H4 (cell line): ENCODE measurements at places on chromosomes 3 and 15. TPM values are rescaled to one million over a fixed set of nuclear protein-coding genes. Genes with fewer than 3 reads are reported as not detected.

Gene TM6SF1
- total RNA-seq, result 0.04 TPM in 1 of 2 replicates, not detected in the other

Gene CCK
- not detected in 2 replicates for total RNA-seq

DNA sequence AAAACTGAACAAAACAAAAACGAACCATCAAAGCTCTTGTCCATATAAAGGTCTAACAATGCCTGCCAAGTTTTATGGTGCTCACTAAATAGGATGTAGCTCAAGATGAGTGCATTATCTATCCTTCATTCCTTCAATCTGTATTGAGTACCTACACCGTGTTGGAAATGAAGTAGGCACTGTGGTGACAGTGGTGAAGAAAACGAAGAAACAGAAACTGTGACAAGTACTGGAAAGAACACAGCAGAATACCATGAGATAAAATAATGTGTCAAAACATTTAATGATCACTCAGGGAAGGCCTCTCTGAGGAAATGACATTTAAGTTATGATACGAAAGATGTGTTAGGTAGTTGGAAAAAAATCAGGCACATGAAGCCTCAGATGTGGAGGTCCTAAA is 36.2 kb downstream of the CBLB start:
- no peak for DNase-seq

DNA sequence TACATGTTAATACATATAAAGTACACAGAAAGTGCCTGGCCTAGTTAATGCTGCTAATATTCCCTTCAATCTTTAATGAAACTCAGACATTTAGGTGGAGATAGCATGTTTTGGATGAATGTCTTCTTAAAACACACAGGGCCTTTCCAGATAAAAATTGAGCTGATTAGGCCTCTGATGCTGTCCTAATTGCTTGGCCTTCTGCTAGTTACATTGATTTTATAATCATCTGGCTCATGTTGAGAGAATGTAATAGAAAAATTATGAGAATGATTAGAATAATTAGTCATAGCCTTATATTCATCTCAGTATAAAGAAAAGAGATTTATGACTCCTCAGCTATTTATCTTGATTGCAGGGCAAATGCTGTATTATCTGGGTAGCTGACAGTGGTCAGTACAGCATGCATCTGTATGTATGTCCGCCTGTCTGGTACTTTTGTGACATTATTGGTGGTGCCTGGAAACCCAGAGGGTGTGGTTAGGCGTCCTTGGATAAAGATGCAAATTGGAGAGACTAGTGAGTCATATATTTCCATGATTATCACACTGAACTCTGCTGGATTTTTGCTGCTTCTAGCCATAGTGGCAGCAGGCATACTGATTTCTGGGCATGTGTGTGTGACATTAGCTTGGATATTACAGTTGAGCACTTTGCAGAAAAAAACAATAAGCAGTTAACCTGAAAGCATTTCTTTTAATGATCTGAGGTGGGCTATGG is 120.8 kb downstream of the FEZF2 start:
- DNase-seq, result no peak

DNA sequence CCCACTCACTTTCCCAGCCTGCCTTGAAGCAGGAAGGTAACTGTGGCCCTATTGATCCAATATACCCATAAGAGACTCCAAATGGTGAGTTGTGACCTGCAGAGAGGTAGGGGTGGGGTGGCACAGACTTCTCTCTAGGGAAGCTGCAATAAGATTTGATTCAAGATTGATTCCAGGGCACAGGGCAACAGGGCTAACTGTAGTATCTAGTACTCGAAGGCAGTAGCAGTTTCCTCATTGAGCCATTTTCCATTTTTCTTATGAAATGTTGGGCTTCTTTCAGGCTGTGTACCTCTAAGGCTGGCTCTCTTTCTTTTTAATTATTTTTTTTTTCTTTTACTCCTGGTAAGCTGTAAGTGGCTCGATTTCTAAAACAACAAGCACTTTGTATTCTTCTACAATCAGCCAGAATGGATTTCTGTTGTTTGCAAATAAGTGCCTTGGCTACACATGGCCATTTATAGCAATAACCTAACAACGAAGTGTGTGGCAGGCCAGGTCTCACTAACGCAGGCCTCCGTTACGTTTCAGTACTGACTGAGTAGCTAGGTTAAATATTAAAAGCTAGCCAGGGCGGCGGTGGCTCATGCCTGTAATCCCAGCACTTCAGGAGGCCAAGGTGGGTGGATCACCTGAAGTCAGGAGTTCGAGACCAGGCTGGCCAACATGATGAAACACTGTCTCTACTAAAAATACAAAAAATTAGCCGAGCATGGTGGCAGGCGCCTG is 19.3 kb downstream of the CCDC12 start:
- no peak for DNase-seq

Gene GNAT1
- total RNA-seq, result not detected in 2 replicates

GRCh38 chr15:91710080-91710698 is 143.3 kb upstream of the SLCO3A1 start:
- no peak for DNase-seq

GRCh38 chr15:60963557-60963956 is 265.5 kb downstream of the RORA start:
- DNase-seq, result no peak

Gene GOLGA8G
- 0.16 TPM in 1 of 2 replicates, not detected in the other for total RNA-seq

GRCh38 chr15:39801641-39802309 is 19.1 kb upstream of the FSIP1 start:
- no peak for DNase-seq

Gene ACKR4
- total RNA-seq, result not detected in 2 replicates

DNA sequence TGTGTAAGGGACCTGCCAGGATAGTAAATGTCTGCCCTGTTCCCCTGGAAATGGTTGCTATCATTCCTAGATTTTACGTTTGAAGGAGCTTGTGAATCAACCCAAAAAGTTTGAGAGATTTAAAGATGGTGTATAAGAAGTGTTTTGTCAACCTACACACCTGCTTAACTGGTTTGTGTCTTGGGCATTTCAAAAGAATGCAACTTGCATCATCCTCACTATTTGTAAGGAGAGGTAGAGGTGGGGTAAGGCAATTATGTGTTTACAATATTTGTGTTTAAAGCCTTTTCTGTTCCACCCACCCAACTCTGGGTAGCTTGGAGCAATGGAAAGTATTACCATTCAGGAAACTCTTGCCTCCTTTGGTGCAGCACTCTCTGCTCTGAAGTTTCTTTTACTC is 314.2 kb upstream of the RARB start:
- no peak for DNase-seq

GRCh38 chr3:90069748-90070147 is 962.3 kb downstream of the EPHA3 start:
- DNase-seq, result no peak

- peak; percentile 86 for DNase-seq
These were observed 53.9 kb upstream of the ACKR4 start for GRCh38 chr3:132543011-132543739.

Gene BLM
- total RNA-seq, result 11.0 and 12.1 TPM in 2 replicates

Gene DAPK2
- 0.16 and 0.39 TPM in 2 replicates for total RNA-seq

DNA sequence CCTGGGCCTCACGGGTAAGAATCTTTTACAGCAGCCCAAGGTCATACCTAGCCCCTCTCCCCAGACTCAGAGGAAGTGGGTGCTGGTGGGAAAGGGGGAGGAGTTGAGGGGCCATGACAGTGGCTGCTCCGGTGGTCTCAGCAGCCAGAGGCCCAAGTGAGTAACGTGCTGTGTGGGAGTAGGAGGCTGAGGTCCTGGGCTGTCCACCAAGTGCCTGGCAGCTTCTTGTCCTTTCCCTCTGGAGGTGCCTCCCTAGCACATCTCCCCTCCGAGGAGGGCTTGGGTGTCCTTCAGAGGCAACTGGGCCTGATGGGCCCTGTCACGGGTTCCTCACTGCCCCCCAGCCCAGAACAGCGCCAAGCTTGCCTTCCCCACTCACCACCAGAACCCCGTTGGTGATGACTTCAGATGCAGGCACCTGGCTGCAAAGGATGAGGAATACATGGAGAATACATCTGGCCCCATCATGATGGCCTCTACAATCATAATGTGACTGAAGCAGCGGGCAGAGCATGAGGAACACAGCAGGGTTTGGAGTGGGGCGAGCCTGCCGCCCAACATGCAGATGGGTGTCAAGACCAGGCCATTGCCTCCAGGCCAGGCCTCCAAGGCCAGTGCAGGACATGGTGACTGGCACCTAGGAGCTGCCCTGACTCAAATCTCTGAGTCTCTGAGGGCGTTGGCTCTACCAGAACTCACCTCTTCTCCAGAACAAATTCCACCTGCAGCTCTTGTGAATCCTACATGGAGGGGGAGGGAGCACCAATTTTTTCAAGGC is 3.3 kb downstream of the PLA2G4F start:
- no peak for DNase-seq

Gene SLC22A13
- total RNA-seq, result 0.10 TPM in 1 of 2 replicates, not detected in the other

Gene NPAP1
- not detected in 2 replicates for total RNA-seq

DNA sequence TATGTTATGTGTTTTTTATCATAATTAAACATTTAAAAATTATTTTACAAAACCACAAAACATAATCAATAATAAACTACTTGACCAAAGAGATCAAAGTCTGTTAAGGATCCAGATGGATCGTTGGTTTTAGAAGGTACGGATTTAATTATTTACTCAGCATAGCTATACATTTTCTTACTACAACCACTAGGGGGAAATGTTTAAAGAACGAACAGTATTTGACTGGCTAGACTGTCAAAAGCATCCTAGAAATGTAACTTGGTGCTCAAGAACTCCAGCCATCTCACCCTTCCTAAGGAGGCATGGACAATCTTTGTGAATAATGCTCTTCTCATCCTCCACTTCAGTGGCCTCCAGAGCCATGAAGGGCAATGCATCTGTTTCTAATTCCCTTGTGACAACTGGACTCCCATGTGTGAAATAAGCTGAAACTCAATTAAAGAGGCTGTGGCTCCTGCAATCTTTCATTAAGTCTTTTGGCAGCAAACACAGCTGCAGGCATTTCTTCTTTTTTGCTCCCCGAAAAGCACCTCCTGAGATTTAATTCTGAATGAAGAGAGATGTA is 94.7 kb upstream of the TUSC7 start:
- DNase-seq, result peak; percentile 7

DNA sequence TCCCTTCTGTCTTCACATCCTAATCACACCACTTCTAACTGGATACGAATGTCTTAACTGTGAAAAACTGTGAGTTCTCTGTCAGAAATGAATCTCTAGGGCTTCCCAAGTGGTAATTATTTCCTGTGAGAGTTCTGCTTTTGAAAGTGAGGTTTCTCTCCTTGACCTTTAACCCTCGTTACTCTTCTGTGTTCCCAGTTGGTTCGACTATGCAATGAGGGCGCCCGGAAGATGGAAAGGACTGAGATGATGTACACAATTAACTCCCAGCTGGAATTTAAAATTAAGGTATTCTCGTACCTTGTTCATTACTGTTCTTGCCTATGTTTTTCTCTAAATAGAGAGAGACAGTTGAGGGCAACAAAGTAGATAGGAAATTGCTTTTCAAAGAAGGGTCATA is 96.5 kb downstream of the ARHGEF26 start:
- no peak for DNase-seq

Gene ACTR8
- total RNA-seq, result 14.1 and 22.3 TPM in 2 replicates

GRCh38 chr3:150404023-150404422 is 4.1 kb upstream of the TSC22D2 start:
- no peak for DNase-seq

- DNase-seq, result peak; percentile 30
These were observed 158.3 kb downstream of the SV2B start for GRCh38 chr15:91258415-91258759.

DNA sequence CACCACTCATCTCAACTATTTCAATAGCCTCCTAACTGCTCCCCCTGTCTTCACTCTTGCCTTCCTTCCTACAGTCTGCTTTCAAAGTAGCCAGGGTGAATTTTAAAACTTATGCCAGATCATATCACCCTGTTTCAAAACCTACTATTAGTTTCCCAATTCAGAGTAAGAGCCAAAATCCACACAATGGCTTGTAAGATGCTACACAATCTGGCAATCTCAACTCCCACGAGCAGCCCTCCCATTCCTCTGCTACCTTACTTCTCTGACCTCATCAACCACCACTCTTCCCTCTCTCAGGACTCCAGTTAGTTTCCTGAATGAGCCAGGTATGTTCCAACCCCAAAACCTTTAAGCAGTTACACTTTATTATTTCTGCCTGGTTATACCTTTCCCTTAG is 62.5 kb downstream of the VPS13C start:
- no peak for DNase-seq

DNA sequence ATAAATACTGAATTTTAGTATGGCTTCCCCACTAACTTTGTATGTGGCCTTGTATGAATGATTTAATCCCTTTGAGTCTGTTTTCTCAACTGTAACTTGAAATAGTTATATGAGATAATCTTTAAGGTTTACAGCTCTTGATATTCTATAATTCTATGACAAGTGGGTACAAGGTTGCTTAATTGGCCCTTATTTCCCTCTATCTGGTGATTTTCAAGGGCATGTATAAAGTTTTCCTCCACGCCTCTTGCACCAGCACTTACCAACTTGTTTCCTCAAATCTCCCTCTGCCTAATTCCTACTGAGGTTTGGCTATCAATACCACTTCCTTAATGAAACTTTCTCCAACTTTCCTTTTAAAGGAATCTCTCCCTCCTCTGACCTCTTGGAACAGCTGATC is 112.9 kb downstream of the ISL2 start:
- DNase-seq, result no peak

Gene TMC3
- total RNA-seq, result not detected in 2 replicates
